ENCODE measurements at places on chromosomes 13 and 19.

GRCh38 chr19:10766049-10766623 lies 48.3 kb downstream of the DNM2 start:
- no peak for DNase-seq

DNA sequence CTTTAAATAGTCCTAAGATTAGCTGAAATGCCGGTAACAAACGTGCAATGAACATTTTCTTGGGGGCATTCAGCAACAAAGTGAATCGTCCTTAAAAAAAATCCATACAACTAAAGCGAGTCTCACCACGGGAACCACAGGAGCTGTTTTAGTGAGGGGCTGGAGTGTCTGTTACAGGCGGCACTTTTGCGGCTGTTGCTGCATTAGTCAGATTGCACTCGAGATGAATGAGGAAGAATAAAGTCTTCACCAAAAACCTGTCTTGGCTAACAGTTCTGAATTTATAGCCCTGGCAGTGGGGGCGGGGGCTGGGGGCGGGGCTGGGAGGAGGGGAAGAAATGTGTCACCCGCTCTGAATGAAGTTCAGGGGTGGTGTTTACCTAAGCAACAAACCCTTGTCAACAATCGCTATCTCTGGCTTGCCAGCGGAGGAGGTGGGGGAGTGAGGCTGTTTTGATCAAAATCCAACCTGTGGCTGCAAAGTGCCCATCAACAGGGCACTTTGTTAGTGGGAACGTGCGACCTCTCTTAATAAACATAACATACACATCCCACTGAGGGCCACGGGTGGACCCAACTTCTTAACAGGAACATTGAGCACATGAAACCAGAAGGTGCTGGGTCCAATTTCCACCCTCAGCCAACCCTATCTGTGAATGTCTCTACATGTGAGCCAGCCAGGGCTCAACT lies 44.5 kb downstream of the RFX2 start:
- DNase-seq, result no peak

DNA sequence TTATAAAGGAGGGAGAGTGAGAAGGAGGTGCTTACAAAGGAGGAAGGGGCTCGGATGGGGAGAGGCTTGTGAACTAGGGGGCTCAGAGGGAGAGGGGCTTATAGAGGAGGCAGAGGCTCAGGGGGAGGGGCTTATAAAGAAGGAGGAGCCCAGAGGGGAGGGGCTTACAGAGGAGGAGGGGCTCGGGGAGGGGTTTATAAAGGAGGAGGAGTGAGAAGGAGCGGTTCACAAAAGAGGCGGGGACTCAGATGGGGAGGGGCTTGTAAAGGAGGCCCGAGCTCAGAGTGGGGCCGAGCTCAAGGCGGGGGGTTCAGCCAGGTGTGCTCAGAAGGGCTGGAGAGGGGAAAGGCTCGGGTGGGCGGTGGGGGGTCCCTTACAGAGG lies 500 bp downstream of the SMIM24 start:
- DNase-seq, result no peak

- no peak for DNase-seq
These were observed 84.4 kb upstream of the UQCRFS1 start for GRCh38 chr19:29297381-29297780.

GRCh38 chr13:26760832-26761582 lies 421 bp upstream of the GPR12 start:
- no peak for DNase-seq

GRCh38 chr13:100823448-100823847 lies 148.9 kb upstream of the TMTC4 start:
- DNase-seq, result no peak

- DNase-seq, result no peak
These were observed 16.0 kb downstream of the ILF3 start for GRCh38 chr19:10670182-10670581.

- DNase-seq, result peak; percentile 97
These were observed 2.5 kb downstream of the DBP start for GRCh38 chr19:48634424-48635262.
